ENCODE measurements at places on chromosomes 2 and 18.
A peak's percentile ranks its signal among the peaks of the same experiment; 100 is the strongest.

- no peak for DNase-seq
Measured at GRCh38 chr2:166727095-166727494, 161.2 kb upstream of the XIRP2 start.

DNA sequence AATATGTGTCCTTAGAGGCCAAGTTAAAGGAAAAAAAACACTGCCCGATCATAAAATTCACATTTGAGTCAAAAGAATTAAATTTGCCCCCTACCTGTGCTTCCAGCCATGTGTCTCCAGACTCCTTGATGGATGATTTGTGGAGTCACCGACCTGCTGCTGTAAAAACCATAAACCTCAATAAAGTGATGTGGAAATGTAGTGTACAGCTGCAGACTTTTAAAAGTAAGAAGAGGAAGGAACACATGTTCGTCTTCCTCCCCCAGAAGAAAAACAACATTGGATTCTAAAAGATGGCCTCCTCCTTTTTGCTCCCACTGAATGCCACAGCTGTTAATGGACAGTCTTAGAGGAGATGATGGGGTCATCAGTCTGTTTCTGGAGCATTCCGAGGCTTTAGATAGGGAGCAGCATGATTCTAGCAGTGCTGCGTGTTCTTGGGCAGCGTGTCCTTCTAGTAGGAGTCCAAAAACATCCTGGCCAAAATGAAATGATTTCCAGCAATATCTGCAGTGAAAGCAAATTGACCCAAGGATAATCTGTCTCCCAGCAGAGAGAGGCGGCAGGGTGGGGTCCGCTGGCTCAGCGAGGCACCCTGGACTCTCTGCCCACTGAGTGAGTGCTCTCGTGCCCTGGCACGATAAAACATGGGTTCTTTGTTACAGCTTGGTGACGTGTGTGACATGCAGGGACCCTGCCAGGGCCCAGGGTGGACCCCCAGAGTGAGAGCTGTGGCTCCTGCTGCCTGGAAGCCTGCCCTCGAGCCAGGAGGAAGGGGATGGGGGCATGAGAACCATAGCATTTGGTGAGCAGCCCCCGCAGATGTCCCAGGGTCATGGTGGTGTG, 196.1 kb downstream of the FAM210A start:
- DNase-seq = no peak

GRCh38 chr18:43931439-43931838, 654.1 kb upstream of the SYT4 start:
- DNase-seq = no peak

DNA sequence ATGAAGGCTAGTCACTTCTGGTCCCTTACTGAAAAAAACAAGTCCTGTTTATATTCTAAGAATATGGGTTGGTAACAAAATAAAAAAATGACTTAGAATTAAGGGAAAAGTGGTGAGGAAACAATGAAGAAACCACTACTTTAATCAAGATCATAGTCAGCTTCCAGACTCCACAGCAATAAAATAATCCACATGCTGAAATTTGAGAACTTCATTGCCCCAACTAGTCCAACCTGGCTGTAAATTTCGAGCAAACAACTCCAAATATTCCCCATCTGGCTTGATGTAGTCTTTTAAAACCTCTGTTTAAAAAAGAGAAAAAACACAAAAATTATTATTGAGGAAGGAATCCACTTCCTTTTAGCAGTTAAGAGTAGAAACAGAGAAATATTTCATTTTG, 32.5 kb downstream of the METTL4 start:
- no peak for DNase-seq

GRCh38 chr2:216072473-216072872, 9.1 kb downstream of the PECR start:
- DNase-seq = no peak

- DNase-seq = no peak
Measured at GRCh38 chr2:134271758-134272157, 17.9 kb downstream of the MGAT5 start.

DNA sequence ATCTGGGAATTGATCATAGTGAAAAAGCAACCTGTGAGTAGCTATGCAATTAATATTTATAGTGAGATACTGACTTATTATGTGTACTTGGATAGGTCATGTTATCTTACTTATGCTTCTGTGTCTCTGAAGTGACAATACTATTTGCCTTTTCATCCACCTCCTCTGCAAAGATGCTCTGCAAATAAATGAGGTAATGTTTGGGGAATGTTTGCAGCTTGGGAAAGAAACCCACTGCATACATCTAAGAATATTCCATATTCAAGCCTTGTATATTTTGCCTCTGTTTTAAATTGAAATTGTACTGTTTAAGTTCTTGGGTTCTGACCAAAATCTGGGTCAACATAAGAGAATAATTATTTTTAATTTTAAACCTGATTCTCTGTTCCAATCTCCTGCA, 217.4 kb upstream of the DTNA start:
- DNase-seq = no peak

DNA sequence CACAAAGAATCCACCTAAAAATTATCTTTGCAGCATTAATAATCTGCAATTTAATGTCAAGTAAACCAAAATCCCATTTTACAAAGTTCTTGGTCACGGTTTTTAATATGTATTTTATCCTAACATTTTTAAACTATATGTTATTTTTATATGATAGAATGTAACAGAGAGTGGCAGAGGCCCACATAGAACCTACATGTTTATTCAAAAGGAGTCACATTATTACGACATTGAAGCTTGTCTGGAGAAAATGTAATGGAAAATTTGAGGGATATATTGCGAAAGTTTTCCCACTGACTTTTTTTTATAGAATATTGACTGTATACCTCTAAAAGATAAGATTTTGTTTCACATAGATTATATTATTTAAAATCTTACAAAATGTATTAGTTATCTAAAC, 89.7 kb upstream of the COL3A1 start:
- no peak for DNase-seq

DNA sequence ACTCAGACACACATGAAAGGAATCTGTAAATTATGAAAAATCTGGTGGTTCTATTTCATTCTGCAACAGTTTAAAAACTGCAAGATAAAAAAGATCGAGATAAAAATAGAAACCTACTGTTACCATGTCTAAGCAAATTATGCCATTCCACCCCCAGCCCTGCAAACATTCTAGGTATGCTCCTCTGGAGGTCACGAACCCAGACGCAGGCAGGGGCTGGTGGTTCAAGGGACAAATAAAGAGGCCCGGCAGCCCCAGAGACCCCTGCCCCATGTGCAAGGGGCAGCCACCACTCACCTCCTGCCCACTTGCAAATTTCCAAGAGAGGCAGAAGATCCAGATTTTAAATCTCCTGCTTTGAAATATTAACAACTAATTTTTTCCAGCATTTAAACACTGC, 210.5 kb downstream of the ANAPC1 start:
- DNase-seq = no peak

DNA sequence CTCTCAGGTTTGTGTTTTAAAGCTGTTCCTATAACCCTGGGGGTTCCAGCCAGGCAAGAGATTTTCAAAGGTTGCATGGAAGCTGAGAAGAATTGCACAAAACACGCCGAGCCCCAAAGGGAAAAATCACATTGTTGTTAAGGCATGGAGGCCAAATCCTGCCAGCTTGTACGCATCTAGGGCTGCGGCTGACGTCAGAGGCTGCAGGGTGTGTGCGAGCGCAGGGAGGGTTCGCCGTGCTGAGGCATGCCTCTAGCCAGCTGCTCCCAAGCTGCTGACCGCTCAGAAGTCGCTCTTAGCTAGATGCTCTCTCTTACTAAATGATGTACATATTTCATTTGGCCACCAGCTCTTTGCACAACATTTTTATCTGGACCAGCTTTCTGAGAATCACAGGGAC, 191.8 kb downstream of the LPIN1 start:
- no peak for DNase-seq

GRCh38 chr2:202169131-202169530, 69.3 kb downstream of the SUMO1 start:
- no peak for DNase-seq

DNA sequence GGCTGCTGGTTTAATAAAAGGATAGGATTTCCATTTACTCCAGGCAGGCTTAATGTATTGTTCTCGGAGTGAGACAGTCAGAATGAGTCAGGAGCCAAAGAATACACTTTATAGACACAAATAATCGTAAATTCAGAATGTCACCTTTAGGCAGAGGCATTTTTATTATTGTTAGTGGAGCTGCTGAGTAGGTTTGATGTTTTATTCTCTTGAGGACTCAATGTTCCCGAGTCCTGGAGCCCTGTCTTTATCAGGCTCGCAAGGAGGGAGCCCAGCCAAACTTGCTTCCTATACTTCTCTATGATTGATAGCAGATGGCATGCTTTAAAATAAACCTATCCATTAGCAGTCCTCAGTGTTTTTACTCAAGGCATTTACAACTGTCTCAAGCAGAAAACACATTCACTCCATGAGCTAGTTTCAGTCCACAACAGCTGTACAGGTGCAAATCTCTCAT, 492.3 kb upstream of the ZEB2 start:
- DNase-seq = no peak

DNA sequence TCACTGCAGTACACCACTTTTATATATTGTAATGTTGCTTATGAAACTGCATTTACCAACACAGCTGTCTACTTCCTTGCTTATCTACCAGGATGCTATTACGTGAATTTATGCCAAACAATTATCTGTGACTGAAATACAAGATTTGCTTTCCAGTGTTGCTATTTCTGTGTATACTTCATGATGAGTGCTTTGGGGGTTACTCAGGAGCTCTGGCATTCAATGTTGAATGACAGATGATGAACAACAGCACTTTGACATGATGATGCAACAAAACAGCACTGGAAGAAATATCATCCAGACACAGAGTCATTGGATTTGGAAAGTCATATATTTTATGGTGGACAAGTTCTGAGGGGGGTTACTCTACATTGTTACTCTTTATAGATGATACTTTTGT, 125.8 kb downstream of the NETO1 start:
- no peak for DNase-seq

GRCh38 chr2:214706986-214707385, 102.5 kb downstream of the BARD1 start:
- no peak for DNase-seq

DNA sequence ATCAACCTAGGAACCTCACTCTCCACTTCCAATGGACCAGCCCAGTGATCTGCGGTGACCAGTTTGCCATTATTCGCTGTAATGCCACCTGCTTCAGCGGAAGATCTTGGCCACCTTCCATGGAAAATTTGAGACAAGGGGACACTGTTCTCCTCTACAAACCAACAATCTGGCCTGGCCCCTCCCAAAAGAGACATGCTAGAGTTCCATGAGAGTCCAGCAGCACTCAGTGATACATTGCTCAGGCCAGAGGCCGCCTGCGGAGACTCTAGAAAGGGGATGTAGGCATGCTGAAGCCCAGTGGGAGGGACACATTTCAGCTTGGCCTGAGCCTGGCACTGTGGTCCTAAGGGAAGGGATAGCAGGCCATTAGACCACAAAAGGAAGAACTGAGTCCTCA, 58.3 kb downstream of the COL6A3 start:
- no peak for DNase-seq

GRCh38 chr18:48230467-48231113, 178.6 kb downstream of the ZBTB7C start:
- no peak for DNase-seq

DNA sequence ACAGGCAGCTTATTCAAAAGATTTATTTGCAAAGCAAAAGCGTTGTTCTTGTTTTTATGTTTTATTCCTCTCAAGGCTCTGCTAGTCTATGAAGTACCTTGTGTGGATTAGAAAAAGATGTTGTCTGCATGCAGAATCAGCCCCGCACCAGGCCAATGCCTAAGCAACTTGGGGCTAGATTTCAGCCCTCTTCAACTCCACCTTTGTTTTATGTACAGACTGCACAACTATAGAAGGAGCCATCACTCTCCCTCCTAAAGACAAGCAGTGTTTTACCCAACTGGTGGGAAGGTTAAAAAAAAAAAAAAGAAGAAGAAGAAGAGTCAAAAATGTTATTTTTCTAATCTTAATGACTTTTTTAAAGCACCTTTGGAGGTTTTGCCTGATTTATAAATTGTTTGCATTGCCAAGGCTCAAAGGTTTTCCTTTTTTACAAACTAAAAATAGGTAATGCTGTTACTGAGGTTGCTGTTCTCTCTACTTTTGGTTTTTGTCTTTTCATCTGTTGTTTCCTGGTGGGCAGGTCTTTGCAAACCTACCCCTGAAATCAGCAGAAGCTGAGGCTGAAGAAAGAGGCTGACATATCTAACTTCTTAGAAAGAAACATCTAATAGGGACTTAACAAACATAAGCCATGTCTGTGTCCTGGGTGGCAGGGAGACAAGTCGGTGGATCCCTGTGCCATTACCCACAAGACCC, 164.0 kb downstream of the SLC39A10 start:
- no peak for DNase-seq

GRCh38 chr2:216131175-216131926, 22.2 kb downstream of the XRCC5 start:
- DNase-seq = no peak

DNA sequence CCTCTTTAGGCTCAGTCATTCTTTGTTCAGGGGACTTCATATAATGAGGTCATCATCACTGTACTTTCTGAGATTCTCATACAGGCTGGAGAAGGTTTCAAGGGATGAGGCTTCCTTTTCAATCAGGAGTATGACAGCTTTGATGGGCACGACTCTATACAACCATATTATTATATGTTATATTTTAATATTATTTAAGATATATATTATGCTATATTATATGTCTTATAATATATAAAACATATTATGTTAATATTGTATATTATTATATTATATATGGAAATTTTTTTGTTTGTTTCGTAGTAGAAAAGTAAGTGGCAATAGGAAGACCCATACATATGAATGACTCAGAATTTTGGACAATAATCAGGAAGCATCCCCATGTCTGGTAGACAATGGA, 78.0 kb upstream of the GATA6 start:
- DNase-seq = no peak

DNA sequence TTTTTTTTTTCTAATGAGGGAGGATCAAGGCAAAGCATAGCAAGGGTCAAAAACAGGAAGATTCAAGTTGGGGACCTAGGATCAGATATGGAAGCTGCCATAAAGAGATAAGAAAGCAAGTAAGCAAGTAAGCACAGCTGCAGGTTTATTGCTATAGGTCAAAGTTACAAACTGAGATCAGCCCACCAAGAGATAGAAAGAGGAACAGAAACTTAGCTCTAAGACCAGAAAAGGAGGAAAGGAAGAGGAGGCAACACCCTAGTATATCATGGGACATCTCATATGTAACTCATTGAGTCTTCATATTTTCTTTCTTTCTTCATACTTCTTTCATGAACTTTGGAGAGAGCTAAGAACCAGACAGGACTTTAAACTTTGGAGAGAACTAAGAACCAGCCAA, 295.9 kb upstream of the CRIM1 start:
- no peak for DNase-seq

DNA sequence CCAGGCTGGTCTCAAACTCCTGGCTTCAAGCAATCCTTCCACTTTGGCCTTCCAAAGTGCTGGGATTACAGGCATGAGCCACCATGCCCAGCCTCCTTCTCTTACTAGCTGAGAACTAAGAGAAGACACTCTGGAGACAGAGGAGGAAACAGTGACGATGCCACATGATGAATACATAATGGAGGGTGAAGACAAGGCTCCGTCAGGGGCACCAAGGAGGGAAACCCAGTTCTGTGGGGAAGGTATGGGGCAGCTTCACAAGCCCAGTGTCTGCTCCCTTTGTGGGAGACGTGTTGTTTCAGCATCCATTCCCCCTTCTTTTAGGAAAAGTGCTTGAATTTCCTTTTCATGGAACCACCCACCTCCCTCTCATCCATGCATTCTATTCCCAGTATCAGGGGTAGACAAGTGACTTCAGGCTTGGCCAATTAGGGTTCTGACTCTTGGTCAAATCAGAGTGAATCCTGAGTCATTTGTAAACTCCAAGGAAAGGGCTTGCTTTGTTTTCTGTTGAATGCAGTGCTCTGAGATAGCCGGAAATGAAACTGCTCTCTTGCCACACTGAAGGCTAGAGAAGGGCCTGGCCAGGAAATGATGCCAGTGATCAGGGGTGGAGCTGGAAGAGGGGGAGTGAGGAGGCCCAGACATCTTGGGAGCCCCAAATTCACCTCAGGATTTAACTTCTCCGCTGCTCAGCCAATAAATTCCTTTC, 23.7 kb downstream of the TMEM127 start:
- peak; percentile 48 for DNase-seq

Data from head of caudate nucleus (tissue), 42 donors.